ENCODE measurements at places on chromosomes 5 and 9.

DNA sequence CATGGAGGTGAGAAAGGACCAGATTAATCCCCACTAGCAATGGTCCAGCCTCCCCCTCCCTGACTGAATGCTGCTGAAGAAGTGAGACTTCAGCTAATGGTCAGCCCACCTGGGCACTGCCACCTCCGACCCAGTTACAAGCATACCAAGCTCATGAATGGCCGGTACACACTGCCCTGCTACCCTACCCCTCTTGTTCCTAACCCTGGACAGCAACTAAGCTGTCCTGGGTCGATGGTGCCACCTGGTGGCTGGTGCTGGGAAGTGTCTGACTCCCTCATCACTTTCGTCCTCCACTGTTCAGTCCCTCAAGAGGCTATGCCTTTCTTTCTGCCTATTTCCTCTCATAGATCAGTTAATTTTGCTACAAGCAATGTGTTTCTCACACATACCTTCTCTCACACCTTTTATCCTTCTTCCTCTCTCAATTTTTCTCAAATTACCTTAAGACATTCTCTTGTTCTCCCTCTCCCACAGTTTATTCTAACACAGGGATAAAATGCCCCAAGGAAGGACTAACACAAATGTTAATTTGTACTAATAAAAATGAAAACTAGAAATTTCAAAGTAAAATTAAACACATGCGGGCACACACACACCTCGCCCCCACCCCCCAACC lies 42.4 kb downstream of the PAX5 start:
- DNase-seq = no peak

DNA sequence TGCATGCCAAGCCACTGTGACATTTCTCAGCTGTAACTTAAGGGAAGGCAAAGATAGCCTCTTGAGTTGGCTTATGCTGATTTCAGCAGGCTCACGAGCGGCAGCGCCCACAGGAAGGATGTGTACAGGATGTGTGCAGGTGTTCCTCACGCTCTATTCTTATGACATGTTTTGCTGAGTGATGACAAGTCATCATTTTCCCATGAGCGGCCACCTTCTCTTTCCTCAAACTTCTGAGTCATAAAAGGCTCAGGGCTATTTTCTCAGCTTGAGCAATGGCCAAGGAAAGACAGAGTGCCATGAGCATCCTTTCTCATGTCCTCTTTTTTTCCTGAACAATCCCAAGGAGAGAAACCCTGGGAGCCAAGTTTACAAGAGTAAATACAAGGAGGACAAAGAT lies 365.9 kb downstream of the PLK2 start:
- no peak for DNase-seq

DNA sequence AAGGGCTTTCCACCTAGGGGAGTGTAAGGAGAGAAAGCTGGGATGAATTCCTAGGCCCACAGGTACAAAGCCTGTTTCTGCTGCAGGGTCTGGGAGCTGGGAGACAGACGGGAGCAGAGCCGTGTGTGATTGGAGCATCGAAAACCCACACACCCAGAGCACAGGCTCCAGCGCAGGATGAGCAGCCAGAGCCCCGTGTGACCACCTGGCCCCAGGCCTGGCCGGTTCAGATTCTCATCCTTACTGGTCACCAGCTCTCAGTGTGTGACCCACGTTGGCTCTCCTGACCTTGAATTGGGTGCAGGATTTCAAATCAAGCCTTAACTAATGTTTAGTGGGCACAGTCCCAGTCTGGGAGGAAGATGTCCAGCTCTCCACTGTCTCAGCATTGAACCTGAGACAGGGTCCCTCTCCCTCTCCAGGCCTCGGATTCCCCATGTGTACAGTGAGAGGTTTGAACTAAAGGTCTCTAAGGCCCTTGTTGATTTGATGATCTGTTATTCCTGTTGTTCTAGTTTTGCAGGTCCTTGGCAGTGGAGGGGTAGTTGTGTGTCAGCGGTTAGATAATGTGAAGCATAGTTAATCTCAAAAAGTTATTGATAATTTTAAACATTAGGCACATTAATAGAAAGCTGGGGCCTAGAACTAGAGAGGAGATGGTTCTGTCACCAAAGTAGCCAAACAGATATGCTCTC lies 50.1 kb downstream of the PPARGC1B start:
- DNase-seq = no peak

- no peak for DNase-seq
Measured at GRCh38 chr5:921456-922435, 29.1 kb downstream of the TRIP13 start.

- DNase-seq = no peak
Measured at GRCh38 chr9:26413611-26414010, 479.0 kb downstream of the CAAP1 start.

- no peak for DNase-seq
Measured at GRCh38 chr5:58898538-58898937, 315.7 kb downstream of the RAB3C start.

GRCh38 chr9:108180541-108180940 lies 675.2 kb downstream of the ACTL7B start:
- DNase-seq = no peak

DNA sequence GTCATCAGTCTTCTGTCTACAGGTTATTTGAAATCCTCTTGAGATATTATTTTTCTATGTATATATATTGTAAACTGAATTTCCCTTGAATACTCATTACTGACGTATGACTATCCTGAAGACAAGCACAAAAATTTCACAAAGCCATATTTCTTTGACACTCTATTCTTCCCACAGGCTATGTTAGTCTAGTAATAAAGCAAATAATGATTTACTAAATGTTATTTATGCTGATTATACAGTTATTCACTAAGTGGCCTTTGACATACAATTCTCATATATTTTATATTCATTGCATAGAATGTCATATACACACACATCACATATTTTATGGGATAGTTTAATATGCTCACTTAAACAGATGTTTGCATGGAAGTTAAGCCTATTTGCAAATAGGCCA lies 793.0 kb upstream of the GRAMD2B start:
- DNase-seq = no peak

GRCh38 chr5:122947772-122948171 lies 88.8 kb downstream of the PPIC start:
- DNase-seq = no peak

DNA sequence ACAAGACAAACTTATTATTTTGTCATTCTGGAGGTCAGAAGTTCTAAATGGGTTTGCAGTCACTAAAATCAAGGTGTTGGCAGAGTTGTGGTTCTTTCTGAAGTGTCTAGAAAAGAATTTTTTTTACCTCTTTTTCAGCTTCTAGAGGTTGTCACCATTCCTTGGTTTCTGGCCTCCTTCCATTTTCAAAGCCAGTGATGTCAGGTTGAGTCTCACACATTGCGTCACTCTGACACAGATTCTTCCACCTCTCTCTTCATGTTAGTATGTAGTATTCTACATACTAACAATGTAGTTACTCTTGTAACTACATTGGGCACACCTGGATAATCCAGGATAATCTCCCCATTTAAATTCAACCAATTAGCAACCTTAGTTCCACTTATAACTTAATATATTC lies 290.3 kb downstream of the RFX3 start:
- no peak for DNase-seq

GRCh38 chr5:123087173-123088030 lies 1.6 kb upstream of the PRDM6 start:
- DNase-seq = no peak

GRCh38 chr5:122924203-122924602 lies 78.8 kb downstream of the SNX24 start:
- no peak for DNase-seq

GRCh38 chr5:179486596-179487051 lies 63.7 kb upstream of the RUFY1 start:
- DNase-seq = peak; percentile 7

Data from cerebellar nuclear complex (tissue), 1 donor.